NCI-H510A treated with DMSO at 0.1 percent for 48 hours (cell line): ENCODE measurements at places on chromosomes 7 and 10.

GRCh38 chr10:13920031-13920430 is 333.3 kb downstream of the PRPF18 start:
- no peak for DNase-seq

DNA sequence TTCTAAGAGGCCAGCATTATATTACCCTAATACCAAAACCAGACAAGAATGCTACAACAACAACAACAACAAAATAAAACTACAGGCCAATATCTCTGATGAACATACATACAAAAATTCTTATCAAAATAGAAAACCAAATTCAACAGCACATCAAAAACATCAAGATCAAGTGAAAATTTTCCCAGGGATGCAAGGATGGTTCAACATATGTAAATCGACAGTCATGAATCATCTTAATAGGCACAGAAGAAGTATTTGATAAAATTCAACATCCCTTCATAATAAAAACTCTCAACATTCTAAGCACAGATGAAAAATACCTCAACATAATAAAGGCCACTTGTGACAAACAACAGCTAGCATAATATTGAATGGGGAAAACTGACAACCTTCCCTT is 75.3 kb downstream of the JMJD1C start:
- DNase-seq, result no peak

GRCh38 chr10:129711291-129711690 is 244.2 kb downstream of the MGMT start:
- no peak for DNase-seq

DNA sequence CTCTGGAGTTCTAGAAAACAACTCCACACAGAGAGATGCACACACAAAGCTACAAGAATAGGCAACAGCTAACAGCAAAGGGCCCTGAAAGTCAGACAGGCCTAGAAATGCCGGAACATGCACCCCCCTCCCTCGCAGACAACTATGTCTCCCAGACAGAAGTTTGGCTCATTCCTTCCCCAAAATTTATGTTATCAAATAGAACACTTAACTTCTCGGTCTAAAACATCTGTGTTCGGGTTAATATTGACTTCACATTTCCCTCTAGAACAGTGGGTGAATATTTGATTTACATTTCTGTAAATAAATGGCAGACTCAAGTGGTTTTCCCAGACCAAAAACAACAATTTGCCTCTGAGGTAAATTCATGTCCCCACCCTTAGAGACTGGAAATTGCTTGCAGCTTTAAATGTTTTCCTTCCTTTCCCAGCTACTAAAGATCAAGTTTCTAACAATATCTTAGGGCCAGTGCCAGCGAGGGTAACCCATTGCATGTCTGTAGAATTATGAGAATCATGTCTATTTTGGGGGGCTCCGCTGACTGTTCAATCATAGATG is 92.5 kb upstream of the INHBA start:
- DNase-seq, result no peak

DNA sequence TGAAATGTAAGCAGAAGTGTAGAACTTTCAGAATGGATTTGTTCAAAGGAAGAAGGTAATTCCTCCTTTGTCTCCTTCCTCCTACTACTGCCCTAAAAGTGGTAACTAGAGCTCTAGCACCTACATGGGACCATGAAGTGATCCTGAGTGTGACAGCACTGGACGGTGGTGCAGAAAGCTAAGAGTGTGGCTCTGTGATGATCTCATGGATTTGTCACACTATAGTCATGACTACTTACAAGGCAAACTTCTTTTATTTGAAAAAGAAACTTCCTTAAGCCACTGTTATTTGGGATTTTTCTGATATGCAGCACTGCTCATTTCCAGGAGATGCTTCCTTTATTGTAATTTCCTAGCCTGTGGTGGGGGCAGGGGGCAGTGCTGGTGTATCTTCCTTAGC is 5.8 kb upstream of the FHIP2A start:
- DNase-seq, result no peak

- DNase-seq, result no peak
Observed at GRCh38 chr7:41038211-41038610, 664.7 kb downstream of the INHBA start.
